Endodermal cell (in vitro differentiated cells): ENCODE measurements at places on chromosomes 6 and 20. TPM values are rescaled to one million over a fixed set of nuclear protein-coding genes. Genes with fewer than 3 reads are reported as not detected.

DNA sequence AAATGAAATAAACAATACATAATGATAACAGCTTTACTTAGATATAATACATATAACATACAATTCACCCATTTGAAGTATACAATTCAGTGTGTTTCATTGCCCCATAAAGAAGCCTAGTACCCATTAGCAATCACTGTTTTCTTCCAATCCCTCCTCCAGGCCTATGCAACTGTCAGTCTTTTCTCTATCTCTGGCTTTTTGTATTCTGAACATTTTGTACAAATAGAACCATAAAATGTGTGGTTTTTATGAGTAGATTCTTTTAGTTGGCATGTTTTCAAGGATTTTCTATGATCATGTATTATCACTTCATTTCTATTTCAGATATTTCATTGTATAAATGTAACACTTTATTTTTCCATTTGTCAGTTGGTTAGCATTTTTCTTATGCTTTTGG, 54.6 kb upstream of the MYO6 start:
- DNase-seq, result no peak

Gene HCRTR2
- total RNA-seq, result 0.40 TPM in 1 of 3 replicates, not detected in the others

DNA sequence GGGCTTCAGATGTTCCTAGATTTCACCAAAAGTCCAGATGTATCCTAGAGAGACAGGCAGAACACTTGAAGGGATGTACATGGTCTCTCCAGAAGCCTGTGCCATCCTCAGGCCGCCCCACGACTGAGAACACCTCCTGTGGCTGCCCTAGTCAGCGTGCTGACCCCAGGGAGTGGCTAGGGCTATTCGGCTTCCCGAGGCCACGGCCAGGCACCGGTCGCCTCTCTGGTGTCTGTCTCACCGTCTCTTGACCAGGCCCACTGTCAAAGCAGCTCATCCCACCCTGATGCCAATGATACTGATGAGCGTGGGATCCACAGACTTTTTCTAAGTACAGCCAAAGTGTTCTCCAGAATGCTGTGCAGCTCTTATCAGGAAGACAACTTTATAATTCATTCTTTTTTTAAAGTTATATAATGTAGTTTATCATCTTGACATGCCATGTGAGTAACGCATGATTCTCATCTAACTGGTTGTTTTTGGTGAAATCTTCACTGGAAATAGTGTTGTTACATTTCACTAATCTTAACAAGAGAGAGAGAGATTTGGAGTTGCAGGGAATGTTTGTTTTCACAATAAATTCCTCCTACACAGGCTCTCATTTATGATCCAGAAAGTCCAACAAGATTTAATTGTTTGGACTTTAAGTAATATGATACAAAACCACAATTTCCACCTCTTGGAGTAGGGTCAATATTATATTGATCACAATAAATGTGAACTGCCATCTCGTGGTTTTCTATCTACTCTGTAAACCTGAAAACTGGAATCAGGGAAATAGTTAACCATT, 41.7 kb upstream of the KLHL31 start:
- DNase-seq, result no peak

GRCh38 chr20:14845199-14846160, 508.1 kb upstream of the FLRT3 start:
- DNase-seq, result no peak

Gene FAM83D
- total RNA-seq, result 34.8 and 40.0 TPM in 2 replicates

DNA sequence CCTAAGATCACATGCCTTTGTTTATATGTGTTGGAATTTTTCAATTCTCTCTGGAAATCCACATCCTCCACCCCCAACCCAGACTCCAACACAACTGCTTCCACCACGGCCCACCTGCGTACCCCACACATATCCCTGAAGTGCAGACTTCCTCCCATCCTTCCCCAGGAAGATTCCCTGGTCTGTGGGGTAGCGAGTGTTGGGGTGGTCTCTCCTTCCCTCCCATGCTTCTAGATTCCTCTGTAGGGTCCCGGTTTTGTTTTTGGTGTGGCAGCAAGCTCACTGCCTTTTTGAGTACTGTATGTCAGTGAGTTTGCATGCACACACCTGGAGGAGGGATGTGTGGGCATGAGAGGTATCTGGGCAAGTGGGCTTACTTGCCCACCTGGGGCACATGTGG, 127.6 kb downstream of the MRPL14 start:
- no peak for DNase-seq

GRCh38 chr20:55667955-55668354, 337.4 kb downstream of the CBLN4 start:
- DNase-seq, result no peak

DNA sequence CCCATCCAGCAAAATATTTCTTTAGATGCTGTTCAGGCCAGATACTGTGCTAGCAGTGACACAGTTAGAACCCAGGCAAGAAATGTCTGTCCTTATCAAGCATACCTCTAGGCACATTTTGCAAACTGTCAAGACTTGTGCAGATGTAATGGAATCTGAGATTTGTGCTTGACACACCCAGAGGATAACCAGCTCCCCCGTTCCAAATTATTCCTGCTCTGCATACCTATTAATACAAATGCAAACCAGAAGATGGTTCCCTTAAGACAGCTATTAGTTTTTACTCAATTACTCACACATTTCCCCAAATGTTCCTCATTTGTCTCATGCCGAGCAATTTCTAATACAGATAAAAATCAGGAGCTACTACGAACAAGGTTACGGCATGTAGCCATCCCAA, 40.4 kb downstream of the ATXN1 start:
- DNase-seq, result no peak

- DNase-seq, result no peak
These were observed 97.6 kb upstream of the CST7 start for GRCh38 chr20:24851346-24852019.

Gene CYP39A1
- total RNA-seq, result 1.1 and 1.8 TPM in 2 replicates

DNA sequence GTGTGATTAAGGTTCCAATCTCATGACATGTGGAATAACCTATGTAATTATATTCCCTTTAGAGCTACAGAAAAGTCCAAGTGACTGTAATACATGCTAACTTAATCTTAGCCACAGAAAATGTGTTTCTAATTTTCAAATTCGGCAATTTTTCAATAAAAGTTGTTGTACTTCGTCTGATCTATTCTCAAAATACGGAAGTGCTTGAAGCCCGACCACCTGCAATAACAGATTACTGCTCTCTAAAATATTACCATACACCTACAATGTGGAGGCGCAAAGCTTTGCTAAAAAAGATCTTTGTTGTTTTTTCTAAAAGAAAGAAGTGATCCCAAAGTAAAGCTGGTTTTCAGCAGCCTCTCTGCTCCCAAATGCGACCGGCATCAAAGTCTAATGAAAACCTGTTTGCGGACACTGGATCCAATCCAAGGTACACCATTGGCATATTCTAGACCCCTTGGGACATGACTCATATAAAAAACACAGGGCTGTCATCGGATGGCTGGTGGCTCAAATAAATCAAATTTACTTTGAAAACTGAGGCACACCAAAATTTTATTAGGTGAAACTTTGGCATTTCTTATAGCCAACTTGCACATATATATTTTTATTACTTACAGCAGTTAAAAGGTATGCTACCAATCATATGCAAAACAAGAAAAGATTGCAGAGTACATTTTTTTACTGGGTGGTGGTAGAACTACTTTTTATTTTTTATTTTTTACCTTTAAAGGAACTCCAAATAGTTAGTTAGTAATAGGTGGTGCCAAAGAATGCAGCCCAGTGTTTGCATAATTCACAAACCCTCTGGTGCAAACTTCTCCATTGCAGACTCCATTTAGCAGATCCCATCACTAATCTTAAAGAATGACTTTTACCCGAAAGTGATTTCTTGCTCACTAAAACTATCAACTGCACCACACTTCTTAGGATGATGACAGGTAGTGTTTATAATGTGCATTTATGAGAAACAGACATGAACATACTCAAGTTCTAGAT, 118.7 kb upstream of the TBX18 start:
- DNase-seq, result no peak

GRCh38 chr6:47027315-47027714, 14.8 kb downstream of the ADGRF1 start:
- no peak for DNase-seq

DNA sequence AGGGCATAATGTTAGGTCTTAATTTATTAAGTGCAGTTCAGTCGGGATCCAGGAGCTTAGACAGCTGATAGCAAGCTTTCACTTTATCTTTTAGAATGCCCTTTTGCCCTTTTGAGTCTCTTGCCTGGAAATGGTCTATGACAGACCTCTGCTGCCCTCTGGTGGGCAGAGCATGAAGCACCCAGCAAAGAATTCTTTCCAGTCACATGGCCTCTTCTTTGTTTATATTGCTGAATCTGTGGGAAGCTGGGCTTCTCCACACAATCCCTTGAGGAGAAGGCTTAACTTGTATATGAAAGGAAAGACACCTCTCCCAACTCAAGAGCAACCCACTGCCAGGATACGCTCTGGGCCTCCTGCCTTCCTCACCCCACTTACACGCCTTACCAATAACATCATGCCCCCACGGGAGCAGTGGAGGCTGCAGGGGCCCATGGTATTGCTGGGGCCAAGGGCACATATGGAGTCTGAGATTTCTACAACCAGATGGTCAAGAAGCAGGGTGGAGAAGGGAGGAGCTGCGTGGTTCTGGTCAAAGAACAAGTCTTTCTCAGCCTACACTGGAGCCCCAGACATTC, 20.4 kb downstream of the WFDC3 start:
- peak; percentile 97 for DNase-seq

DNA sequence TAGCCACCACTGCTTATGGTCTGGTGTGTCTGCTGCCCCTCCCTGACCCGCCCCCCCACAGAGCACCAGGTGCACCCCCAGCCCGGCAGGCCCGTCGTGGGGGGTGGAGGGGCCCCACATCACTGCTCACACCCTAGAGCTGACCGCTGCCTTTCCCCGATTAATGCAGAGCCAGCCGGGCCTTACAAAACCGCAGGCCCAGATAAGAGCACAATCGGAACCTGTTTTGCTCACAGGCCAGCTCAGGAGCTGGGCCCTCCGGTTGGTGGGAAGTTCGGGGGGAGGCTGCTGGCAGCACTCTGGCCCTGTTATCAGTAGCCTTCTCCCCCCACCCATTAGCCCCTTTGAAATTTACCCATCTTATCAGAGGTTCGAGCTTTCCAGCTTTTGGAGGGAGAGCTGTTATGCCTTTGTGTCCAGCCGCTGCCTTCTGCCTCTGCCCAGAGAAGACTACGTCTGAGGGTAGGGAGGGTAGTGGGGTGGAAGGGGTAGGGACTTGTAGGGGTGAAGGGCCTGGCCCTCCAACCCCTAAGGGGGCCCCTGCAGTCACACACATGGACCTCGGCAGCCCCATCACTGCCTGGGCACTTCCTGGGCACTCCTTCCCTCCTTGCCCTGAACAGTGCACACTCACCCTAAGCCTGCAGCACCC, 6.9 kb upstream of the SPDEF start:
- no peak for DNase-seq

Gene C20orf202
- total RNA-seq, result not detected in 3 replicates

Gene TREML1
- total RNA-seq, result 0.47 and 0.53 TPM in 2 replicates

GRCh38 chr20:8952721-8953120, 116.2 kb upstream of the PLCB4 start:
- DNase-seq, result no peak

DNA sequence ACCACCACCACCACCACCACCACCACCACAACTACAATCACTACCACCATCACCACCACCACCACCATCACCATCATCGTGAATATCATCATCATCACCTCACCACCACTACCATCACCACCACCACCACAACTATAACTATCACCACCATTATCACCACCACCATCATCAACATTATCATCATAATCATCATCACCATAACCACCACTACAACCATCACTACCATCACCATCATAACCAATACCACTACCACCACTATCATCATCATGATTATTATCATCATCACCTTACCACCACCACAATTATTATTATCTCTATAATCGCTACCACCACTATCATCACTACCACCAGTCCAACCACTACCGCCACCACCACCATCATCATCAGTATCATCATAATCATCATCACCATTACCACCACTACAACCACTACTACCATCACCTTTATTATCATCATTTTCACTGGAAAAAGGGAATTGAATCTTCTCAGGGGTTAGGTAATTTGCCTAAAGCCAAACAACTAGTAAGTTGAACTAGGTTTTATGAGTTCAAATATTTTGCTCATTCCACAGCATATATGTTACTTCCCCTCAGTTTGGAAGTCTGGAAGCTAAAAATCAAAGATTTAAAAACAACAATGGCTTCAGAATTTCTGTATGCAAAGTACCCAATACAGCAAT, 8.3 kb downstream of the RIPOR2 start:
- DNase-seq, result no peak

- DNase-seq, result no peak
These were observed 187.1 kb downstream of the BCAS1 start for GRCh38 chr20:53883098-53883911.

Gene LY6G6F
- total RNA-seq, result not detected in 2 replicates

GRCh38 chr20:31869942-31870725, at the start of the genes DUSP15 and TTLL9:
Gene DUSP15, minus strand, starts transcription at chr20:31870527. Its CDS starts 190 bp downstream, at chr20:31870337.
Gene TTLL9, plus strand, starts transcription at chr20:31870634. Its CDS starts 493 bp downstream, at chr20:31871127.
- DNase-seq, result peak; percentile 78

GRCh38 chr6:44367681-44368080, 19.8 kb upstream of the CDC5L start:
- DNase-seq, result no peak

- no peak for DNase-seq
These were observed 14.7 kb upstream of the TAF4 start for GRCh38 chr20:62080249-62080990.

DNA sequence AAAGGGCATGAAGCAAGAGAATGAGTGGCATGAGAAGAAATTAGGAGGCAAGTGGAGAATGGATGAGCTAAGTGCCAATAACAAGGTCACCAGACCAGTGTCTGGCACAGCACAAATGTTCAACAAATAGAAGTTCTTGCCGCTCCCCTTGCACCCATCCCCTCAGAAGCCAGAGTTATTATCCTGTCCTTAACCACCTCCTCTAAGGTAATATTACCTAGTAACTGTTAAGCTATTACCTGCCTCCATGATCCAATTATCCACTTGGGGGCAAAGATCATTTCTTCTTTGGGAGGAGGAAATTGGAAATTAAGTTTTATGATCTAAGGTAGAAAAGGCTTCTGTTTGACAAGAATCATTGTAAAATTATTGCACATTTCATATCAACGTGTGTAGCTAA, 133.8 kb downstream of the FOXA2 start:
- DNase-seq, result no peak

Gene ABHD16A
- total RNA-seq, result 52.5 and 59.5 TPM in 2 replicates
